ENCODE measurements at places on chromosomes 6 and 20.

DNA sequence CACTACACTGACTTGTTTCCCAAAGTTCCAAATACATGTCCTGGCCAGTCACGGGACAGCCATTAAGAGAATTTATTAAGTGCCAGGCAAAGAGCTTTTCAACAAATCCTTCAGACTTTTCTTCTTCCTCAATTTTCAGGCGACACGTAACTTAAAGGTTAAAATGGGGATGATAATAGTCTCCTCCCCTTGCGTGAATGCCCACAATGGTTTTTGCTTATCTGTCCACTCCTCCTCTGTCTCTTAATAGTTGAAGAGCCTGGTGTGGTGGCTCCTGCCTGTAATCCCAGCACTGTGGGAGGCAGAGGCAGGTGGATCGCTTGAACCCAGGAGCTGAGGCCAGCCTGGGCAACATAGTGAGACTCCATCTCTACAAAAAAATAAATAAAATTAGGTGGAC lies 11.4 kb upstream of the PARD6B start:
- H3K4me1 ChIP-seq = no peaks in the 10 kb centered on the region
- H3K36me3 ChIP-seq = no peaks in the 10 kb centered on the region
- H3K27ac ChIP-seq = no peak overlapping the region
- no peaks in the 10 kb centered on the region for H3K27me3 ChIP-seq
- no peak overlapping the region for H3K4me3 ChIP-seq

- no peak overlapping the region for H3K4me3 ChIP-seq
- H3K36me3 ChIP-seq = peaks cover 1% of the 10 kb centered on the region
- peaks cover 9% of the 10 kb centered on the region for H3K4me1 ChIP-seq
- DNase-seq = no peak
Measured at GRCh38 chr20:17885544-17885943, 83.0 kb downstream of the SNX5 start.

DNA sequence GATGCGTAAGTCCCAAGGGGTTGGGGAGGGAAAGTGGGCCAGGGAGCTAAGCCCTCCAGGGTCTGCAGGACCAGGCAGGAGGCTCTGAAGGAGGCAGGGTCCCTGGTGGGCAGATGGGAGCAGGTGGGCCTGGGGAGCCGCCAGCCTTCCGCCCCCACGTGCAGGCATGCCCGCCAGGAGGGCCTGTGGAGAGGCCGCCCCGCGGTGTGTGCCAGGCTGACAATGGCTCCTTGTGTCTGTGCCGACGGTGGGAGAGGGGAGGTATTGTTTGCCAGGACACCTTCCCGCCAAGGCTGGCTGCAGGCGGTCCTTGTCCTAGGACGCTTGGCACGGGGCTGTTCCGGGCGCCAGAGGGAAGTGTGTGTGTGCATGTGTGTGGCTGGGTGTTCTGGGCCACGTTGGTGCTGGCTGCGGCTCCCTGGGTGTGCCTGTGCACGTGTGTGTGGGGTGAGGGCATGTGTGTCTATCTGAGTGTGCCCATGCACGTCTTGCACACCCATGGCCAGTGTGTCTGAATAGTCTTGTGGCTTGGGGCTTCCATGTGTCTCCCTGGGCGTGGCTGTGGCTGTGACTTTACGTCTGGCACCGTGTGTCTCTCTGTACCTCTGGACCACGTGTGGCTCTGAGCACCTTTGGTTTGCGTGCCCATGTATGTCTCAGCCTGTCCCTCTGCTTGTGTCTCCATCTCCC lies 153.0 kb downstream of the CEBPB start:
- no peak overlapping the region for H3K27ac ChIP-seq
- no peaks in the 10 kb centered on the region for H3K36me3 ChIP-seq
- no peaks in the 10 kb centered on the region for H3K27me3 ChIP-seq
- no peak for DNase-seq

DNA sequence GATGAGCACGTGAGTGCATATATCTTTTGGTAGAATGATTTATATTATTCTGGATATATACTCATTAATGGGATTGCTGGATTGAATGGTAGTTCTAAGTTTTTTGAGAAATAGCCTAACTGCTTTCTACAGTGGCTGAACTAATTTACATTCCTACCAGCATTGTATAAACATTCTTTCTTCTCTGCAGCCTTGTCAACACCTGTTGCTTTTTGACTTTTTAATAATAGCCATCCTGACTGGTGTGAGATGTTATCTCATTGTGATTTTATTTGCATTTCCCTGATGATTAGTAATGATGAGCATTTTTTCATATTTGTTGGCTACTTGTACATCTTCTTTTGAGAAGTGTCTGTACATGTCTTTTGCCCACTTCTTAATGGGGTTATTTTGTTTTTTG lies 116.3 kb downstream of the ADTRP start:
- H3K27ac ChIP-seq = no peak overlapping the region
- DNase-seq = no peak
- peaks cover 3% of the 10 kb centered on the region for H3K27me3 ChIP-seq

DNA sequence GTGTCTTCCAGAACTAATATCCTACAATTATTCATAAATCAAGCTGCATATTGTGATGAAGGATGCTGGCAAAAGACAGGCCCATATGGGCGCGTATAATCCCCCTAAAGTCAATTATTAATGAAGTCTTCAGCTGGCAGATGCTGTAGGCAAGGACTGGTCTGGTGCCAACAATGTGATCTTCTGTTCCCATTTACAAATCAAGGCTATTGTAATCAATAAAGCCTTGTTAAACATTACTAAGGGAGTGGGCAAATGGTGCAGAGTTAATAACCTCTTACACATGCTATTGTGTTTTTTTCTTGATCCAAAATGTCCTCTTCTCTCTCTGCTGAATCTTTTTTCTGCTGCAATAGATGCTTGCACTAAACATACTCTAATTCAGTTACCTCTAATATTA lies 119.0 kb downstream of the ALDH8A1 start:
- no peaks in the 10 kb centered on the region for H3K27me3 ChIP-seq
- H3K4me1 ChIP-seq = no peaks in the 10 kb centered on the region
- H3K4me3 ChIP-seq = no peak overlapping the region
- DNase-seq = no peak

DNA sequence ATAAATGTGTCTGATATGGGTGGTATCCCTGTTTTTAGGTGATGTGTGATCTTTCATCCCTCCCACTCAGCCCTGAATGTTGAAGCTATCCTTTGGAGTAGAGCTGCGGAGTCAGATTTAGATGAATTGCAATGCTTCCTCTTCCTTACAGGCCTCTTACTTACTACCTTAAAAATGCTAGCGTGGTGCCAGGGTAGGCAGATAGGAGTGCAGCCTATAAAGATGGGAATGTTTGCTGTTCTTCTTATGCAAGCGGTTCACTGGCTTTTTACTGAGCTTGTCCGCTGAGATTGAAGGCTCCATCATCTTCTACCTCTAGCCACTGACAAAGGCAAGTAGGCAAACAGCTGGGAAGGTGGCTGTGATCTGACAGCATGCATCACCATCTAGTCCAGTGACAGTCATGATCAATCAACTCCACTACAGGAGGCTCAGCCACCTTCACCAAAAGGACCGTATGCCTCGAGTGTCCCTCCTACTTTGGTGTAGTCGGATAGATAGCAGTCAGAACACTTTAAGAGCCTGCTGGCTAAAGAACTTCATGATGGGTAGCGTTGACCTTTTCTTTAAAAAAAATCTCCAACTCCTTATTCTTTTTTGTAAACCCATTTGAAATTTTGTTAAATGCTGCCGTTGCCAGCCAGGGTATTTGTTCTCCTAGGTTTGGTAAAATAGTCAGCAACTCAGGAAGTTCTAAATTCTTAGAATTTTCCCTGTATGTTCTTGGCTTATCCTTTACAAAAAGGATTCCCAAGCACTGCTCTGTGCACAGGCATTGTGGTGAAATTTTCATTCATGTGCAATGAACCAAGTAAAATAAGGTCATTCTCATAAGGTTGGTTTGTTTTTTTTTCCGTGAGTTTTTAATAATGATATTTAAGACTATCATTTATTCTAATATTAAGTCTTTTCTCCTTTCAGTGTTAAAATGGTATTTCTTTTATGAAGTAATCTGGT lies 169.6 kb downstream of the MTHFD1L start:
- DNase-seq = no peak
- H3K27ac ChIP-seq = no peak overlapping the region
- H3K27me3 ChIP-seq = no peaks in the 10 kb centered on the region

GRCh38 chr6:83071707-83072106 lies 4.2 kb downstream of the DOP1A start:
- no peak for DNase-seq
- no peaks in the 10 kb centered on the region for H3K27me3 ChIP-seq
- no peaks in the 10 kb centered on the region for H3K36me3 ChIP-seq
- H3K4me1 ChIP-seq = peaks cover 22% of the 10 kb centered on the region

DNA sequence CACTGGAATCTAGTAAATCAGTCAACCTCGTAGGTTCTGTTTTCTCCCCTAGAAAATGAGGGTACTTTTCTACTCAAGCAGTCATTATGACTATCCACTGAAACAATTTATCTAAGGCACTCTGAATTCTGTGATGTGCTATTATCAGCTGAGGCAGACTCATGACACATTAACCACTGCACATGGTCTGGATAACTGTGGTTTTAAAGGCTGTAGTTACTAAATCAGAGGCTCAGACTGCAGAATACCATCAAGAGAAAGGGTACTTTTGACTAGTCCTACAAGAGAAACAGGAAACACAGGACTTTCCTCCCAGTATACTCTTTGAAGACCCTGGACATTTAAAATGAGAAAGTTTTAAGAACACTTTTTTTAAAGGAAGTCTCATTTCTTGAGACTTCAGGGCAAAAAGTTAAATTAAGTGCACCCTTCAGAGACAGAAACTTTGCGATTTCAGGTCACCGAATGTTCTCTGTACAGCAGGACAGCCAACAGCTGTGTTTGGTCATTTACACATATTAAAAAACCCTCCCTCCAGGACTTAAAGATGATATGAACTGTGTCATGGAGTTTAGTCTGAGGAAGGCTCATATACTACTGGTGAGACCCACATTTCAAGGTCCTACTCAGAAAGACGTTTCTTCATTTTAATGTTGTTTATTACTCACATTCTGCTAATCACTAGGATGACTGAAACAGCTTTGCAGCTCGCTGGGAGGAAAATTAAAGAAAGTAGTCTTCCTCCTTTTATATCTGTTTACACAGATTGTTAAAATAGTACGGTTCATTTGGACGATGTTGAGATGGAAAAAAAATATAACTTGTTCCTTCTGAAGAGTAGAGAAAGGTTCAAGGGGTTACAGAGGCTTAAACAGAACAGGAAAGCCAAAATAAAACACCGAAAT lies 19.9 kb downstream of the ATXN1 start:
- H3K4me1 ChIP-seq = no peaks in the 10 kb centered on the region
- H3K27me3 ChIP-seq = no peaks in the 10 kb centered on the region
- no peaks in the 10 kb centered on the region for H3K36me3 ChIP-seq
- no peak overlapping the region for H3K4me3 ChIP-seq
- H3K27ac ChIP-seq = no peak overlapping the region

DNA sequence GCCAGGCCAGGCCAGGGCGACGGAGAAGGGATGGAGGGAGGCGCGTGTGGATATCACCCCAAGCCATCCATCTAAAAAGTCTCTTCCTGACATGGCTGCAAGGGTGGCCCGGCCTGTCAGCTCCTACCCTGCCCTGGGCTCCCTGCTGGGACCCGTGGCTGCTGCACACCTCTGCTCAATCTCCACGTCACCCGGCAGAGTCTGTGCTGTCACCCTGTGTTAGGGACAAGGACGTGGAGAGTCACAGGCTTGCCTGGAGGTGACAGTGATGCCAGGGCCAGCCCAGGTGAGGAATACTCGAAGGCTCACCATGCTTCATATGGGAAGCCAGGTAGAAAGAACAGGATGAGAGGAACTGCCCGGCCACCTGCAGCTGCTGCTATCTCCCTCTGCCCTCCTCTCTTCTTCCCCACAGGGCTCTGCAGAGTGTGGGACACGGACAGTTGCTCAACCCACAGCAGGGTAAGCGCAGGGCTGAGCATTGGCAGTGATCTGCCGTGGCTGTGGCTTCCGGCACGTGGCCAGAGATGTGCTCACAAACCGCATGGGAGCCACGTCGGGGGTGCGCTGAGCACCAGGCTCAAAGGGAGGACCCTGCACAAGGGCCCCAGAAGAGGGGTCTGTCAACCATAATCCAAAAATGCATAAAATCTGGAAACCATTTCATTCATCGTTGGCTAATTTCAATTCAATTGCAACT lies 214.3 kb downstream of the DLL1 start:
- no peaks in the 10 kb centered on the region for H3K36me3 ChIP-seq
- H3K27ac ChIP-seq = no peak overlapping the region
- DNase-seq = no peak
- no peaks in the 10 kb centered on the region for H3K4me1 ChIP-seq
- no peak overlapping the region for H3K4me3 ChIP-seq
- peaks cover 3% of the 10 kb centered on the region for H3K27me3 ChIP-seq

GRCh38 chr6:51753635-51754034 lies 333.8 kb downstream of the PKHD1 start:
- H3K36me3 ChIP-seq = no peaks in the 10 kb centered on the region
- DNase-seq = no peak
- H3K27me3 ChIP-seq = no peaks in the 10 kb centered on the region
- no peak overlapping the region for H3K4me3 ChIP-seq
- H3K27ac ChIP-seq = no peak overlapping the region

- peak overlapping the region; percentile 80 for H3K27ac ChIP-seq
- no peaks in the 10 kb centered on the region for H3K27me3 ChIP-seq
- no peak for DNase-seq
- peaks cover 19% of the 10 kb centered on the region for H3K4me1 ChIP-seq
- no peaks in the 10 kb centered on the region for H3K36me3 ChIP-seq
Measured at GRCh38 chr6:34791164-34791700, 651 bp upstream of the BLTP3A start.

DNA sequence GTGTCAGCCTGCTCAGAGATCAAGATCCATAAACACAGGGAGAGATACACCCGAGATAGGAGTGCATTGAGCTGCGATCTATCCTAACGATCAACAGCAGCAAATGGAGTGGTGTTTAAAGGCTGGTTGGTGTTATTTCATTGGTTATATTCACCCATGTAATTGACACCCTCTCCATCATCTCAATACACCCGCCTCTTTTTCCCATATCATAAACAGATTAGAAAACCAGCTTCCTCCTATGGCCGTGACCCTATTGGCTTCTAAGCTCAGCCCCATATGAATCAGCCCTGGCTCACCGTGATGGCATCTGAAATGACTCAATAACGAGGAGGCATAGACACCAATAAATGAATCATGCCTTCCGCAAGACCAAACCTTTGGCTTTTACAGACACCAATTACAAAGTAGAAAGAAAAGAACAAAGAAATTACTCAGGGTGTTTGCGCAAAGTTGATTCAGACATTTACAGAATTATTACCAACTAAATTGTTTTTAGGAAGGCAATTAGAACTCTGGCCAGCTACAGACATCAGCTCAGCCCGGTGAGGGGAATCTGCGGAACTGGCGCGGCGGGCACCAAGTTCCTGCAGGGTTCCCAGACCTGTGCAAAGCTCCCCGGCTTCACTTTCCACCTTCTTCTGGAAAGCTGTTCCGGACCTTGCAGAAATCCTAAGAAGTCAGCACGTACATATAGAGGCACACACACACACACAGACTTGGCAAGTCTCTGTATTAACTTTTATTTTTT lies 11.5 kb downstream of the PMEPA1 start:
- H3K27me3 ChIP-seq = no peaks in the 10 kb centered on the region
- H3K4me1 ChIP-seq = peaks cover 97% of the 10 kb centered on the region
- H3K4me3 ChIP-seq = peak overlapping the region; percentile 44
- no peak for DNase-seq
- no peaks in the 10 kb centered on the region for H3K36me3 ChIP-seq

GRCh38 chr6:8237668-8238067 lies 135.3 kb upstream of the EEF1E1 start:
- no peak overlapping the region for H3K4me3 ChIP-seq
- H3K27me3 ChIP-seq = no peaks in the 10 kb centered on the region

- H3K27me3 ChIP-seq = peaks cover 3% of the 10 kb centered on the region
- no peaks in the 10 kb centered on the region for H3K4me1 ChIP-seq
- no peak overlapping the region for H3K27ac ChIP-seq
- DNase-seq = no peak
- no peak overlapping the region for H3K4me3 ChIP-seq
- no peaks in the 10 kb centered on the region for H3K36me3 ChIP-seq
Measured at GRCh38 chr20:48411245-48411644, 416.6 kb downstream of the PREX1 start.

GRCh38 chr6:102619585-102619984 lies 1226.1 kb downstream of the GRIK2 start:
- no peak overlapping the region for H3K27ac ChIP-seq
- no peak overlapping the region for H3K4me3 ChIP-seq
- H3K36me3 ChIP-seq = no peaks in the 10 kb centered on the region

Measured in B cell (primary cell).